Mesothelial cell of epicardium (in vitro differentiated cells): ENCODE measurements at places on chromosomes 2 and 18. TPM values are rescaled to one million over a fixed set of nuclear protein-coding genes. Genes with fewer than 3 reads are reported as not detected.

The HSBP1L1 gene
- total RNA-seq = 31.8 to 35.4 TPM (median 33.9 TPM) in 3 replicates

The SLC4A5 gene
- total RNA-seq = 7.5 to 9.3 TPM (median 9.2 TPM) in 3 replicates

The ASPRV1 gene
- 2.6 to 3.6 TPM (median 3.5 TPM) in 3 replicates for total RNA-seq

The FHOD3 gene
- total RNA-seq = 14.0 to 16.3 TPM (median 14.6 TPM) in 3 replicates

The SCG2 gene
- total RNA-seq = 2.0 to 2.3 TPM (median 2.0 TPM) in 3 replicates

The UGT1A7 gene
- total RNA-seq = not detected in 3 replicates

The FAP gene
- total RNA-seq = 47.1 to 59.6 TPM (median 50.5 TPM) in 3 replicates
